ENCODE measurements at places on chromosomes 7 and 10.

DNA sequence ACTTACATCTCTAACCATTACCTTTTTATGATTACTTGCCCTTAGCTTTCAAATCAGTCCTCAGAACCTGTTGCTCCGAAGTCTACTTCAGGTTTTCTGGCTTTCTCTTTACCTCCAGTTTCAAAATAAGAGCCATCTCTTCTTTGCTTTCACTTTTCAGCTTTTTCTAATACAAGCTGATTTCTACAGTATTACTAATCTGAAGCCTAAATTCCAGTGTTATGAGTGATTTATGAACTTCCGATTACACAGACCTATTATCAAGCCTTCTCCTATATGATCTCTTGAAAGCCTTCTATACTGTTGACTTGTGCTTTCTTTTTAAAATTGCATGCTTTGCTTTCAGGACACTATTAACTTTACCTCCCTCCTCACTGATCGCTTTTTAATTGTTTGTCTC is 1307.8 kb upstream of the CELF2 start:
- DNase-seq, result no peak

DNA sequence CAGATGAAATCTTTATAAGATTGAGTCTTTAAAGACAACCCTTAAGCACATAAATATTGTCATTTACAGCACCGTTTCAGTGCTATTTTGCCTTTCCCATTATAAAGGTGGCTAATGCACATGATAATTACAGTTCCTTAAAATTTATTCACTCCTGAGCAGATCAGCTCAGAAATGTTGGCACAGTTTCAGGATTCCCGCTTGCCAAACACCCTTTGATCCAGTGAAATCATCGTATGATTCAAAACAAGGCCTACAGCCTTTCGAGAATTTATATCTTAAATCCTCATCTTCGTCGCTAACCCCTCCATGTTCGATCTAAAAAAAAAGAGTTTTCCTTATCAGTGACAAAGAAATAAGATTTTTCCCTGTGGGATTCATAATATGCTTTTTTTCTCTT is 14.1 kb upstream of the SOSTDC1 start:
- DNase-seq, result no peak

- no peak for DNase-seq
Measured at GRCh38 chr10:66242885-66243284, 683.0 kb upstream of the LRRTM3 start.

DNA sequence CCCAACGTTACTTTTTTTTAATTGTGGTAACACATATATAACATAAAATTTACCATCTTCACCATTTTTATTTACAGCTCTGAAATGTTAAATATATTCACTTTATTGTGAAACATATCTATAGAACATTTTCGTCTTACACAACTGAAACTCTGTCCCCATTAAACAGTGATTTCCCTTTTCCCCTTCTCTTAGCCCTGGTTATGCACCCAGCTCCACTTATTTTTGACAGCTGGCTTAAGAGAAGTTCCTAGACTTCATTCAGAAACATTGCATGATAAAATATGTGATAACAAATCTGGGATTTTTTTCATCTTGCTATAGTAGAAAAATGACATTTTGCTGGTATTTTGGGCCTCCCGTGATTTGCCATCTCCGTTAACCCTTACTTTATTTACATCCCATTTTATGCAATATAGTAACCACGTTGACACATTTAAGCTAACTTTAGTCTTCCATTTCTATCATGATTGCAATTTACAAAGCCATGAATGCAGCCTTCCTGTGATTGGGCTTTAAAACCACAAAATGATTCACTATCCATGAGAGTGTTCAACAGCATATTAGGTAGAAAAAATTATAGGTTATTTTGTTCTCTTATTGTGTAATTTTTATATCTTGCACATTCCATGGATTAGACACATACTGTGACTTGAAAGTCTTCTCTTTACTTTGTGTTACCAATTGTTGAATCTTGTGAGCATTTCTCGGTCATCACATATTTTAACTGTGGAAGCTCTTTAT is 139.6 kb downstream of the SND1 start:
- DNase-seq, result no peak

GRCh38 chr10:91472911-91473310 is 62.8 kb downstream of the HECTD2 start:
- no peak for DNase-seq

DNA sequence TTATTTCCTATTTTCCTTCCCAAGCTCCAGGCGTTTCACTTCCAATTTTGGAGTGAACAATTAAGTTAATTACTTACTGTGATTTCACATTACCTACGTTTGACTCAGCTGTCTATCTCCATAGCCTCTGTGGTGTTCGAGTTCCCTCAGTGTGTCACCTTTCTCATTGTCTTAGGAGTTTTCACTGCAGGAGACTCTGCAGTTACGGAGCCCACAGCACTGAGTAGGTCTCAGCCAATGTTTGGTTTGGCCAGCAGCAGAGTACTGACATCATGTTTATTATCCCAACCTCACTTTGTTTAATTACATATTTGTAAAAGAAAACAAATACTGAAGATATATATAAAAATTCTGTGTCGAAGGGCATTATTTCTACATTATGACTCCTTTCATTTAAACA is 1123.9 kb downstream of the CNTNAP2 start:
- no peak for DNase-seq

DNA sequence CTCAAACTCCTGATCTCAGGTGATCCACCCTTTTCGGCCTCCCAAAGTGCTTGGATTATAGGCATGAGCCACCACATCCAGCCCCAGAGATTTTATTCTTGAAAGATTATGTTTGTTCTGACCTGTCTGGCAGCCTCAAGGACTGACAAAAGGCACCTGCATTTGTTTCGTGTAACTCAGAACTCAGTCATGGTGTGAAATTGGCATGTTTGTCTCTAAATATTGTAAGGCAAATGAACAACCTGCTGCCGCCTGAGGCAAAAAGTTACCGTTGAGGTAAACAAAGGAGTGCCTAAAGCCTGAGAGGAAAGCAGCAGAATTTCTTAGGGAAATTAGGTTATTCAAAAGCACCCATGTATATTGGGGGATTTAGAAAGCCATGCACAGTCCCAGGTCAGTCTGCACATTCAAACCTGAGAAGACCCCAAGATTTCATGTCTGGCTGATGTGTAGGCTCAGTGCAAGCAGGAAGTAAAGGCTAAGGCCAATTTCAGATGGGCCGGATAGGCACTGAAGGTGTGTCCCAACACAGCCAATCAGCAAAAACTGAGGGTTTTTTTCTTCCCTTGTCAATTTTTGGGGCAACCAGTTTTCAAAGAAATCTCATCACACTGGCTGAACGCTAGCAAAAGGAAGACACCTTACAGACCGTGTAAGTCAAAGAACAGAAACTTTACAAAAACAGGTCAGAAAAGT is 33.3 kb upstream of the HHEX start:
- DNase-seq, result no peak
